ENCODE measurements at places on chromosomes 1 and 21. TPM values are rescaled to one million over a fixed set of nuclear protein-coding genes. Genes with fewer than 3 reads are reported as not detected.

DNA sequence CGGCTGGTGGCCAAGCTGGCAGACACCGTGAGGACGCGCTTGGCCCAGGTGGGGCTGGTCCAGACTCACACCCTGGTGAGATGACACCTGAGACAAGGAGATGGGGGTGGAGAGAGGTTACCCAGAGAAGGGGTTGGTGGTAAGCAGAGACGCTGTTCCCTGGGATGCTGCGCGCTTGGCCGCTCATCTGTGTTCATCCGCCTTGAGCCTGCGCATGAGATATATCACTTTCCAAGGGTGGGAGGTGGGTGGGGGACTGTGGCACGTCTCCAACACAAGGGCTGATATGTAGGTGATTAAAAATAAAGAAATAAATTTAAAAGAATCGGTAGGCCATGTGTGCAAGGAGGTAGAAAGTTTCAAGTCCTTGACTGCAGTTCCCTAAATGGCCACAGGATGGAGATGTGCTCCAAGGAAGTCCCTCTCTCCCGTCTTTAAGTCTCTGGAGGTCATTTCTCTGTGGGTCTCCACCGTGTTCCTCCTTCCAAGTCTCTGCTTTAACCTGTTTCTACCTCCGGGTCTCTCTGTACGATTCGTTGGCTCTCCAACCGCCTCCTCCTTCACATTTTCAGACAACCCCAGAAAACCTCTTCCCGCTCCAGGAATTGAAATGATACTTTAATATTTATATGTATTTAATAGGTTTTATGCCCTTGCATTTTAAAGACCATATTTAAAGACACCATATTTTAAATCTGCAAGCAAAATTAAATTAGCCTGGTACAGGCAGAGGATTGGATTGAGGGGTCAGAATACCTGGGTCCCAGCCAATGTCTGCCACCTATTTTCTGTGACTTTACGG, 4.5 kb downstream of the TTC24 start:
- no peak for DNase-seq

- DNase-seq: no peak
These were observed 9.7 kb upstream of the PRELP start for GRCh38 chr1:203465948-203466347.

- no peak for DNase-seq
These were observed 155.1 kb downstream of the PTPRU start for GRCh38 chr1:29391362-29391880.

OR2T35 gene
- polyA plus RNA-seq: not detected

DNA sequence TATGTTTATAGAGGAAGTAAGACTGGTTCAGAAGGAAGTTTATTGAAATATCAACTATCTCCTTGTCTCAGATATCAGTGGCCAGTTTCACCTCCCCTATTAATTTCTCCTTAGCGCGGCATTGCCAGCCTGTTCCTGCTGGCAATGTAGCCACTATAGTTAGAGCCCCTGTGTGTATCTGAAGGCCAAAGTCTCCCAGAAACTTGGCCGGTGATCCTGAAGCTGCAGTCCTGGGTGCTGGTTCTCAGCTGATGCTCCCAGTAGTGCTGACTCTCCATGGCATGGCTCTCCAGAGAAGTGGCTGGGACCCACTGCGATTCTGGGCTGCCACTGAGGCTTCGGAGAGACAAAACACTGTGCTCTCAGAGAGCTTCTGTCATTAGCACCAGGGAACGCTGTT, 59.9 kb downstream of the TNN start:
- no peak for DNase-seq

- DNase-seq: no peak
These were observed 128.4 kb downstream of the NTMT2 start for GRCh38 chr1:170274131-170274501.

DNA sequence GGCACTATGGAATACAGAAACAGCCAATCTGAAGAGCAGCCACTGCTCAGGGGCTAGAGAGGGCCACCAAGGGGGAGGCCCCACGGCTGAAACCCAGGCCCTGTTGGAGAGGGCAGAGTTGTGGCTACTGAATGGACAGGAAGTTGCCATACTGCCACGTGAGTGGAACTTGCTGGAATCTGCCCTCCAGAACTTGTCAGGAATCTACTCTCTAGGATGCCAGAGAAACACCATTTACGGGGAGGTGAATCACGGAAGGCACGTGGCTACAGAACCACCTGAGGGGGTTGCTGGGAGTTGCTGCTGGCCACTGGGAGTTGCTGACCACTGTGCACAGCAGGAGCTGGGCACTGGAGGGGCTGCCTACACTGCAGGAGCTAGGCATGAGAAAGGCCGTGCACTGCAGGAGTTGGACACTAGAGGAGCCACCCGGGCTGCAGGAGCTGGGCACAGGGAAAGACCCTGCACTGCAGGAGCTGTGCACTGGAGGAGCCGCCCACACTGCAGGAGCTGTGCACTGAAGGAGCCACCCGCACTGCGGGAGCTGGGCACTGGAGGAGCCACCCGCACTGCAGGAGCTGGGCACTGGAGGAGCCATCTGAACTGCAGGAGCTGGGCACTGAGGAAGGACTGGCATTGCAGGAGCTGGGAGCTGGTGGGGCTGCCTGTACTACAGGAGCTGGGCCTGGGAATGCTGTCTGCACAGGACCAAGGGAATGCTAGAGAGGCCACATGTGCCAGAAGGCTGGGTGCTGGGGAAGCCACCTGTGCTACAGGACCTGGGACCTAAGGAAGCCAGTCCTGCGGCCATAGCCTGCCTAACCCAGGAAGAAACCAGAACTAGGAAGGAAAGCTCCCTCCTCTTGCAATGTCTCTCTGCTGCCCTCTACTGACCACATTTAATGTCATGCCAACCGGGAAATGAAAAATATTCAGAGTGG, 343.4 kb downstream of the MATN1 start:
- DNase-seq: peak; percentile 26

DNA sequence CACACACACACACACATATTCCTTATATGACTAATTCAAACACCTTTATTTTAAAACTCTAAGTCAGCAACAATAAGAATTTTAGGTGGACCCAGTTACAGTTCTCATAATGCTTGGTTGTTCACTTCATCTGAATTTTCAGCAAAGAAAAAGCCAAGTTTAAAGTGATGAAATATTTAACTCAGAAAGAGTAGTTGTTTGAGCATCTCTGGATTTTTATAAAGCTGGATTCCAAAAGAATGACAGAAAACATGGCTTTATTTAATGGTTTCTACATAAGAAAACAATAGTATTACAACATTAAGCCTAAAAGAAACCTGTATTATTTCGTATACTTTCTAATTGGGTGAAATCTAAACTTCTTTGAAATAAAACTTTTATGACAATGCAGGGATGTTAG, 54.2 kb upstream of the ADAMTS5 start:
- no peak for DNase-seq

OSCP1 gene
- polyA plus RNA-seq: 9.6 TPM

DNA sequence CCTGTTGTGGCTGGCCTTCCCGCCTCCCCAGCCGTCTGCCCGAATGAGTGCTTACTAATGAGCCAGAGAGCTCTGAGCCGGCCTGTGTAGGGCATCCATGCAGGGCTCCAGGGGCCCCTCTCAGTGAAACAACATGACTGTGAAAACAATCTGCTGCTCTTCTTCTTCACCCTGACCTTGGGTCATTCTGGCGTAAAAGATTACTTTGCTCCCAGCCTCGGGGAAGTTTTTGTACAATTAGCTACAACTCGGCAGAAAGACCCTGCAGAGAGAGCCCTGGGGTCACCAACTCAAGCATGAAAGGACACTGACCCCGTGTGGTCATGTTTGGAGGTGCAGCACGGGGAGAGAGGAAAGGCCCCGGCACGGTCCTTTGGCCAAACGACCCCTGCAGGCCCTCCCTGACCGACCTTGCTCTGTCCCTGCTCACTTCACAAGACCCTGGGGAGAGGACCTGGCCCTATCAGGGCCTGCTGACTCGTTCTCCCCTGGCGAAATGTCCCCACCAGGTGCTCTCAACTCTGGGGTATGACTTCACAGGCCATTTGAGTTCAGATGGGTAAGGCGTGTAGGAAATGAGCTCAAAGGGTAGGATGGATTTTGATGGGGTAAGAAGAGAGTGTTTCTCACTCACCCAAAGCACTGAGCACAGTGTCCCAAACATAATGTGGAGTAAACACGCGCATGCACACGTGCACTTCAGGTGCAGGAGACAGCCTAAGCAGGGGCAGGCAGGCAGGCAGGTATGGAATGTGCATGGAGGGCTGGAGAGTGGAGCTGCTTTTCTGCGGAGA, 22.9 kb upstream of the FAM20B start:
- DNase-seq: no peak

GRCh38 chr1:74427681-74428080, 84.7 kb downstream of the LRRC53 start:
- no peak for DNase-seq

DNA sequence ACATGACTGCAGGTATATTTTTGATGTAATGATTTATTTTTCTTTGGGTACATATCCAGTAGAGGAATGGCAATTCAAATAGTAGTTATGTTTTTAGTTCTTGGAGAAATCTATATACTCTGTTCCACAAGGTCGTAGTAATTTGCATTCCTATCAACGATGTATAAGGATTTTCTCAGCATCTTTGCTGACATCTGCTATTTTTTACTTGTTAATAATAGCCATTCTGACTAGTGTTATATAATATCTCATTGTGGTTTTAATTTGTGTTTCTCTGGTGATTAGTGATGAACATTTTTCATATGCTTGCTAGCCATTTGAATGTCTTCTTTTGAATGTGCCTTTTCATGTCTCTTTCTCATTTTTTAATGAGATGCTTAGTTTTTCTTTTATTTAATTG, 292.1 kb upstream of the RGS18 start:
- no peak for DNase-seq

All from BJ (cell line).